ENCODE measurements at places on chromosomes 2 and 18.
A peak's percentile ranks its signal among the peaks of the same experiment; 100 is the strongest.

DNA sequence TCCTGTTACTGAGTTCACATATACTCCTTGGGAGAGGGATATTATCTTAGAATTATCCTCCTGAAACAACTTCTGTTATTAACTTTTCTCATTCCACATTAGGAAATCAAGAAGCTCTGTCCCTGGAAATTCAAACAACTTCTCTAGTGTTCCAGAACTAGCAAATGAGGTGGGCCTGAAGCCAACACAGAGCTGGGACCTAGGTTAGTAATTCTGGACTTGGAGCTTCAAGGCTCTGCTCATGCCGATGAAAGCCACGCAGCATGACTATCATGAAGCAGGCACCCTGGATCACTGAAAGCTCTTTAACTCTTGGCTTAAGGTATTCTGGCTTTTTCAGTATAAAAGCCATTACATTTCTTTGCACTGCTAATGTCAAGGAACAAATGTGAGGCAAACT, 242.7 kb downstream of the TGIF1 start:
- DNase-seq = no peak

DNA sequence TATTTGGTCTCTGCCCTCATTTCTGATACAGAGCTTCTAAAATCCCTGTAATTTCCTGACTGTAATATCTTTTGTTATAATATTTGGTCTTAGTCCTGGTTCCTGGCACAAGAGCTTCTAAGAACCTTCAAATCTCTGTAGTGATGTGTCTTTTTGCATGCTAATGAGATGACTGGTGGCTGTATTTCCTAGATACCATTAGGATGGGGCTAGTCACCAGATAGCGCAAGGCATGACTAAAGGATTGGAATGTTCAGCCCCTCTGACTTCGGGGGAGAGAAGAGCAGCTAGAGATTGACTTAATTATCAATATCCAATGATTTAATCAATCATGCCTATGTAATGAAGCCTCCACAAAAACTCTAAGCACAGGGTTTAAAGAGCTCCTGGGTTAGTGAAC, 620.8 kb upstream of the ACVR2A start:
- no peak for DNase-seq

DNA sequence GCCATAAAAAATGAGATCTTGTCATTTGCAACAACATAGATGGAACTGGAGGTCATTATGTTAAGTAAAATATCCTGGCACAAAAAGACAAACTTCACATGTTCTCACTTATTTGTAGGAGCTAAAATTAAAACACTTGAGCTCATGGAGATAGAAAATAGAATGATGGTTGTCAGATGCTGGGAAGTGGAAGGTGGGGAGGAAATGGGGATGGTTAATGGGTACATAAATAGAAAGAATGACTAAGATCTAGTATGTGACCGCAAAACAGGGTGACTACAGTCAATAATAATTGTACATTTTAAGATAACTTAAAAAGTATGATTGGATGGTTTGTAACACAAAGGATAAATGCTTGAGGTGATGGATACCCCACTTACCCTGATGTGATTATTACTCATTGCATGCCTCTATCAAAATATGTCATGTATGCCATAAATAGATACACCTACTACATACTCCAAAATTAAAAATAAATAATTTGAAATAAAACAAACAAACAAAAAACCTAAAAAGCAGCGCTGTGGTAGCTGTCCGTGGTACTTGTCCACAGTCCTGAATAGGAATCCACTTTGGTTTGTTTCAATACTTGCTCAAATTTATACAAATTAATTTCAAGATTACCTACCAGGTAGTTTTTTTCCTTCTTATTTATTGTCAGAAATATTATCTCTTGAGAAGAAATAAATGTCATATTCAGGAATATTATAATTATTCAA, 224.5 kb downstream of the DLGAP1 start:
- DNase-seq = no peak

- DNase-seq = peak; percentile 25
Measured at GRCh38 chr18:65788373-65788772, 37.6 kb downstream of the CDH7 start.

DNA sequence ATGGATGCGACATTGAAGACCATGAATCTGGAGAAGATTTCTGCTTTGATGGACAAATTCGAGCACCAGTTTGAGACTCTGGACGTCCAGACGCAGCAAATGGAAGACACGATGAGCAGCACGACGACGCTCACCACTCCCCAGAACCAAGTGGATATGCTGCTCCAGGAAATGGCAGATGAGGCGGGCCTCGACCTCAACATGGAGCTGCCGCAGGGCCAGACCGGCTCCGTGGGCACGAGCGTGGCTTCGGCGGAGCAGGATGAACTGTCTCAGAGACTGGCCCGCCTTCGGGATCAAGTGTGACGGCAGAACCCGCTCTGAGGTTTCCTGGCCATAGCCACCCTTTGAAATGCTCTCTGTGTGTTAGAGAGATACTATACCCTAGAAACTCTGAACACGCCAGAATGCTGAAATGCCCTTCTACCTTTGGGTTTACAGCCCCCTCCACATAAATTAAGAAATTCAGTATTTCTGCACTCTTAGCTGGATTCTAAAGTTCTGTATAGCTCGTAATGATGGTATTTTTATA, 659 bp downstream of the CHMP1B start:
- peak; percentile 51 for DNase-seq

GRCh38 chr18:29174891-29175290, 998.0 kb upstream of the CDH2 start:
- DNase-seq = no peak

DNA sequence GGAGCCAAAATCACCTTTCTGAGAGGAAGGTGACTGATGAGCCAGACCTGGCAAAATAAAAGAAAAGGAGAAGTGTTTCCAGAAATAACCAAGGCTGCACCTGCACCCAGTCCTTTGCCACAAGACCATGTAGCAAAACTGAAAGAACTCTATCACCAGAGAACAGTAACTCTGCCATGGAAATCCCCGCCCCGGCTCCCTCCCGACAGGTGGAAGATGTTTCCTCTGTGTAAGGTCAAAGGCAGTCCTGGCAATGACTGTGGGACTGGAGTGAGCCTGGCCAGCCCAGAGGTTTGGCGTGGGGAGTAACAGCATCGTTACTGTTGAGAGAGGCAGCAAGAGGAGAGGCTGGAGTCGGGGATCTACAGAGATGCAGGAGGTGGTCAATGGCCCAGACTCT, 42.3 kb downstream of the SPRED2 start:
- DNase-seq = peak; percentile 91
